ENCODE measurements at places on chromosomes 2 and 18.
A peak's percentile ranks its signal among the peaks of the same experiment; 100 is the strongest.

- peaks cover 47% of the 10 kb centered on the region for H3K36me3 ChIP-seq
- peak overlapping the region; percentile 76 for H3K4me3 ChIP-seq
- peaks cover 20% of the 10 kb centered on the region for H3K4me1 ChIP-seq
- no peak for DNase-seq
Measured at GRCh38 chr2:199955007-199955338, 318 bp downstream of the TYW5 start.

GRCh38 chr2:10285556-10286198 is 17.0 kb upstream of the HPCAL1 start:
- H3K36me3 ChIP-seq, result no peaks in the 10 kb centered on the region
- no peaks in the 10 kb centered on the region for H3K27me3 ChIP-seq
- DNase-seq, result peak; percentile 68

DNA sequence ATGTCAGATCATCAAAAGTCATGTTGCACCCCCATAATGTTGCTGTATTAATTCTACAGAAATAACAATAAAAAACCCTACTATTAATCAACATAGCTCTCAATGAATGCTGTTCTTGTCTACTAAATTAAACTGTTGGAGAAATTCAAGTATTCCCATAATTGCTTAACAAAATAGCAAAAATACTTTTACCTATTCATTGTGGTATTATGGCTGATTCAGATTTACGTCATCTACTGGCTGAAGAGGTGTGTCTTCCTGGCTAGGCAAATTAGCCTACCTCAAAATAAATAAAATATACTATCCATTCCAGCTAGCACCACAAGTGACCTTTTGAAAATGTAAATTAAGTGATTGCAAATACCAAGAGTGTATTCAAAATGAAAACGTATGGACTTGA is 249.4 kb downstream of the MEIS1 start:
- no peak for DNase-seq
- H3K27ac ChIP-seq, result no peak overlapping the region
- H3K36me3 ChIP-seq, result no peaks in the 10 kb centered on the region
- H3K27me3 ChIP-seq, result no peaks in the 10 kb centered on the region

- no peaks in the 10 kb centered on the region for H3K36me3 ChIP-seq
- no peak for DNase-seq
- no peaks in the 10 kb centered on the region for H3K4me1 ChIP-seq
- H3K4me3 ChIP-seq, result no peak overlapping the region
- no peaks in the 10 kb centered on the region for H3K27me3 ChIP-seq
- H3K27ac ChIP-seq, result no peak overlapping the region
Measured at GRCh38 chr2:221614274-221614673, 42.2 kb upstream of the EPHA4 start.

GRCh38 chr18:79486356-79487182 is 90.8 kb downstream of the NFATC1 start:
- H3K4me3 ChIP-seq, result no peak overlapping the region
- peaks cover 7% of the 10 kb centered on the region for H3K36me3 ChIP-seq
- peak overlapping the region; percentile 4 for H3K27ac ChIP-seq
- no peak for DNase-seq
- H3K27me3 ChIP-seq, result no peaks in the 10 kb centered on the region
- H3K4me1 ChIP-seq, result peaks cover 30% of the 10 kb centered on the region

DNA sequence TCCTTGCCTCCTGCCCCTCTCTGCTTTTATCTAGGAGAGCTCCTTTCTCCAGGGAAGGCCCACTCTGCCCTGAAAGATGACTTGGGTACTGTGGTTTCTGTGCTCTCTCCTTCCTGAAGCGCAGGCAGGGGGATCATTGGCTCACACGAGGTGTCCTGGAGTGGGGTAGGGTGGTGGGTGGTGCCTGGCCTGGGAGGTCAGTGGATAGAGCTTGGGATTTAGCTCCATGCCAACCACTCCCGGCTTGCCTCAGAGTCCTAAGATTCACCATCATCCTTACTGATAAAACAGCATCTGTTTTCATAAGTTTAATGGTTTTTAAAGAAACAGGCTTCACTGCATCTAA is 63.1 kb downstream of the CIB4 start:
- DNase-seq, result no peak
- H3K36me3 ChIP-seq, result no peaks in the 10 kb centered on the region
- H3K4me3 ChIP-seq, result no peak overlapping the region

GRCh38 chr2:218508299-218508698 is 59.9 kb downstream of the USP37 start:
- DNase-seq, result no peak
- H3K27ac ChIP-seq, result no peak overlapping the region
- H3K4me1 ChIP-seq, result no peaks in the 10 kb centered on the region
- peaks cover 38% of the 10 kb centered on the region for H3K36me3 ChIP-seq

GRCh38 chr2:216956820-216957493 is 97.1 kb upstream of the TNP1 start:
- no peak overlapping the region for H3K4me3 ChIP-seq
- no peaks in the 10 kb centered on the region for H3K27me3 ChIP-seq
- H3K36me3 ChIP-seq, result no peaks in the 10 kb centered on the region
- H3K27ac ChIP-seq, result no peak overlapping the region

DNA sequence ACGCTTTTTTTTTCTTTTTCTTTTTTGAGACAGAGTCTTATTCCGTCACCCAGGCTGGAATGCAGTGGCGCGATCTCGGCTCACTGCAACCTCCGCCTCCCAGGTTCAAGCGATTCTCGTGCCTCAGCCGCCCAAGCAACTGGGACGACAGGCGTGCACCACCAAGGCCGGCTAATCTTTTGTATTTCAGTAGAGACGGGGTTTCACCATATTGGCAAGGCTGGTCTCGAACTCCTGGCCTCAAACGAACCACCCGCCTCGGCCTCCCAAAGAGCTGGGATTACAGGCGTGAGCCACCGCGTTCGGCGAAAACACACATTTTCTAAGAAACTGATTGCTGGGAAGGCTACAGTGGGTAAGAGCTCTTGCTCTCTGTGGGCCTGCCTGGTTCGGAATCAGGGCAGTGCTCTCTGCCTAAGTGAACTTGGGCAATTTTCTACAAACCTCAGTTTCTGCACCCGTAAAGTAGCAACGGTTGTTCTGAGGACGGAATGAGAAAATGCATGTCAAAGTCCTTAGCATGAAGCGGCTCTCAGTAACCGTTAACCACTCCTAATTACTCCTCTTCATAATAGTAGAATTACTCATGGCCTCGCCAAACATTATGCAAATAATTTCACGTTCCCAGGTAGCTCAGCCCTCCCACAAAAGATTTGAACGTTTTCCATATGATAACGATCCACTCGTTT is 1.0 kb upstream of the PMAIP1 start:
- DNase-seq, result no peak
- peaks cover 20% of the 10 kb centered on the region for H3K36me3 ChIP-seq
- H3K4me1 ChIP-seq, result peaks cover 23% of the 10 kb centered on the region
- peak overlapping the region; percentile 68 for H3K4me3 ChIP-seq
- no peaks in the 10 kb centered on the region for H3K27me3 ChIP-seq

All from SJSA1 (cell line).